ENCODE measurements at places on chromosomes 7 and 10.

DNA sequence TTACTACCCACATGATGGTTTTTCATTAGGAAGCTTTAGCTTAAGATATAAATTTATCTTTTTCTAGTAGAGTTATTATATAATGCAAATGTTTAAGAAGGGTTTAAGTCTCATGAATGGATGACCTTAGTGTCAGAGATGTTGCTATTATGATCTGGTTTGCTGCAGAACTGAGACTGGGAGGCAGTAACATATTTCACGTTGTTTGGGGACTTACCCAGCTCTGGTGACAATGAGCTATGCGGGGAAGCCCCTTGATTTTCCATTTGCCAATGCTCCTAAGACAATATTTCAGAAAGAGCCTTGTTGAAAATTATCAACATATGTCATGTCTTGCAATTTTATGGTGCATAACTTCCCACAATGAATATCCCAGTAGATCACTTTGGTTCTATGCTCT, 754.6 kb downstream of the REEP3 start:
- DNase-seq = no peak

GRCh38 chr10:72738486-72738885, 46.5 kb downstream of the MCU start:
- no peak for DNase-seq

DNA sequence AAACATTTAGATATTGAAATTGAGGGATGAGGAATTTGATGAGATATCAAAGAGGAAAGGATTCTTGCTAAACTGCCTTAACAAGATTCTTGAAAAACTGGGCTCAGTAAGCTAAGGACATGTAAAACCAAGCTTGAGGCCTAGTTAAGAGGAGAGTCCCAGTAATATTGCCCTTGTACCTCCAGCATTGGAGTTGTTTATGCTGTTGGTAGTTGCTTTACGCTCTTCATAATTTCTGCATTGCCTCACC, 156.1 kb upstream of the TRIM24 start:
- DNase-seq = no peak

- no peak for DNase-seq
Measured at GRCh38 chr7:152035817-152036216, 10.3 kb downstream of the GALNT11 start.

GRCh38 chr7:96179341-96179740, 142.6 kb downstream of the SLC25A13 start:
- no peak for DNase-seq

GRCh38 chr7:141649865-141650634, 51.9 kb downstream of the DENND11 start:
- DNase-seq = no peak

GRCh38 chr7:101519324-101520023, 109.6 kb downstream of the MYL10 start:
- DNase-seq = no peak

- no peak for DNase-seq
Measured at GRCh38 chr7:111132833-111133232, 41.9 kb downstream of the LRRN3 start.

DNA sequence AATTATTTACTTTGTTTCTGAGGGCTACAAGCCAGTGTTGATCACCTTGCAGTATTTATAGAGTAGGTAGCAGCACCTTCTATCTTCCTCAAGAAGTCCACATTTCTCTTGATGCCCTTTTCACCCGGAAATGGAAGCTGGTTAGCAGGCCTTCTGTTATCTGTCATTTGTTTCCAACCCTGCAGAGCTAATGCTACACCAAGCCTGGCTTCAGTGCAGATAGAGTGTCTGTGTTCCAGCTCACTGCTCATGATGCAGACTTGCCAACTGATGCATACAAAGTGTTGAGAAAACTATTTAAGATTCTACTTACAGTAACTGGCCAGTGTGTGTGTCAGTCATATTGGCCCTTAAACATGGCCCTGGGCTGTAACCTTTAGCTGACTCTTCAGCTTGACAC, 301.0 kb downstream of the LHFPL3 start:
- no peak for DNase-seq

DNA sequence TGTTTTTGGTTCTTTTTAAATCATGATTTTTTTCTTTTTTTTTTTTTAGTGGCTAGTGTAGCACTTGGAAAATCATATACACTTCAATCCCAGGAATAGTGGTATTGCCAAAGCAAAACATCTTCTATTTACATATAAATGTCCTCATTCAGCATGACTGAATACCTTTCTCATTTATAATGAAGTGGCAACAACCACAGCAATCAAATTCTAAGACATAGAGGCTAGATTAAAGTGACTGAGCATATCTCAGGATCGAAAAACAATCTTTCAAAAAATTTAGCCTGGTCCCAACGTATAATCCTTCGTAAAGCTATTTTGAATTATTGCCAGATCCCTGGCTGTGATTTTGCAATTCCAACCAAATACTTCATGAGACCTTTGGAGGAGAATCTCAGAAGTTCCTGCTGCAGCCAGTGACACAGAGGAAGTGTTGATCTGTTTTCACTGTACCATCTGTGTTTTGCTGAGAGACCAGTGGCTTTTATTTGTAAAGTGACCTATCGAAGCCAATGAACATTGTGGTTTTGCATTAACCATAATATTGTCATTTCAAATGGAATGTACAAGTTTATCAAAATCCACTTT, 29.8 kb upstream of the SP8 start:
- no peak for DNase-seq

GRCh38 chr10:112797197-112797596, 152.8 kb upstream of the TCF7L2 start:
- no peak for DNase-seq

DNA sequence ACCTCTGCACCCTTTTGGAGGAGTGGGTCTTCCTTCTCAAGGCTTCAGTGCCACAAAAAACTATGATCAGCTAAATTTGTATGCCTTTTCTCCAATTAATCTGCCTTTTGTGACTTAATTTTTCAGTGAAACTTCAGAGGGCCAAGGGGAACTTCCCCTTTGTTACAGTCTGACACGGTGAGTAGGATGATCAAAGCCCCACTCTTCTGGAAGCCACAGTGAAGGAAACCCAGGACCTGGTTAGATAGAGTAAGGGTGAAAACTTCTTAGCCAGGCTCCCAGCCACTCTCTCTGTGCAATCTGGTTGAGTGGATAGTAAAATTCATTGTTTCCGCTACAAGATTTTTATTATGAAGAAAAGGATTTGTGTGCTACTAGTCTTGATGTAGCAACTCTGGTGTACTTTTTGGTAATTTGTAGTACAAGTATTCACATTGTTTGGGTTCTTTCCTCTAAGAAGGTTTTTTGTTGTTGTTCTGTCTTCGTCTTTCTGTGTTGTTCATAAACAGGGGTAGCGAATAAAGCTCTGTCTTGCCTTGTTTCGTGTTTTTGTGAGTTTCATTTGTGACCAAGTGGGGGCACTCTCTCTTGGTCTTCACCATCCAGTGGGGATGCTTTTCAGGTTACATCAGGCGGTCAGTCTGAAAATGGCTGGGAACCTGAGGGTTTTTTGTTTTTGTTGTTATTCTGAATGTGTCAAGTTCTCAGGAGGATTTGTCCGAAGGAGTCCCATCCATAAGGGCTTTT, 268.5 kb upstream of the NPSR1 start:
- DNase-seq = no peak

DNA sequence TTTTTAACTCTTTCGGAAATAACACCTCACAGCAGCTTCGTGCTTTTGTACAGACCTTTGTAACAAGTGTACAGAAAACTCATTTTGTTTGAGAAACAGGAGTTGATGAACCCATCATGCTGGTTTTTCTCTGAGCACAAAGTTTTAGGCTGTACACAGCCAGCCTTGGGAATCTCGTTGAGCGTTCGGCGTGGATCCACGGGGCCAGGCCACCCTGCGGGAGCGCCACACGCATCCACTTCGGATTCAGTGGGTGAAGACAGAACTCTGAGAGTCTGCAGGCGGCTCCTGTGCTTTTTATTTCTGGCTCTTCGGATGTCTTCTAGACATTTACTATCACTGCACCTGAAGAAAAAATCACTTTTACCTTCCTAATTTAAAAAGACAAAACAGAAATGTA, 131.2 kb downstream of the SMURF1 start:
- DNase-seq = no peak

- no peak for DNase-seq
Measured at GRCh38 chr7:106591146-106591545, 69.8 kb downstream of the CCDC71L start.
